ENCODE measurements at places on chromosomes 11 and 22.

DNA sequence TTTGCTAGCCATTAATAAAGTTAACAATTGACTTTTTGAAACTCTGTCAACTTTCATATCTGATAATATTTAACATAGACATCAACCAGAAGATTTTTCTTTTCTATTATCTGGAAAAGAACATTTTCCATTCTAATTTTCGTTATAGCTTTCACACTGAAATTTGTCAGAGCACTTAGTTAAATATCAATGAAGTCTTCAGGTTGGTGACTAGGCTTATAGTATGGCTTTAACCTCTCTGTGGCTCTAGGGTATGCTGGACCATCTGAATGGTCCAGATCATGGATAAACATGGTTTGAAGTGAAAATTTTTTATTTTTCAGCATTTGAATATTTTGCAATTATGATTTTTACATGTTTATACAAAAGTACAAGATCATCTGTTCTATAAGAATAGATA is 548.1 kb downstream of the CNTN5 start:
- no peak for DNase-seq

GRCh38 chr11:94746721-94747120 is 21.4 kb upstream of the AMOTL1 start:
- no peak for DNase-seq

DNA sequence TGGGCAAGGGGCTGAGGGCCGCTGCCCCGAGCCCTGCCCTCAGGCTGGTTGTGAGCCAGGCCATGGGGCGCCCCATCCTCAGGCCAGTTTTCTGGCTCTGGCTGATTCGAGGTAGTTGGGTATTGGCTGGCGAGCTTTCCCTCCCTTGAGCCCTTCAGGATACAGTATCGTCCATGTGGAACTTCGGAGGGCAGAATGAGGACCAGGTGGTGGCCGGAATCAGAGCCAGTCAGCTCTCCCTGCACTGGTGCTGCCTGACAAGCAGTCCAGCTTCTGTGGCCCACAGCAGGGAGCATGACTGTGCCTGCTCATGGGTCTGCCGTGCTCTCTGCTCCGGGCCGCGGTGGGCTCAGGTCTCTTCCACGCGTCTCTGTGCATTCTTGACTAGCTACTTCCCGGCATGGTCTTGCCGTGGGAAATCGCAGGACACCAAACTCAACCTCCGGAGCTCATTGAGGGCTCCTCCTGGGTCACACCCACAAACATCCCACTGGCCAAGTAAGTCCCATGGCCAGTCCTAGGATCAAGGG is 1289.3 kb downstream of the BRD1 start:
- DNase-seq = no peak

- peak; percentile 5 for DNase-seq
Observed at GRCh38 chr11:67698247-67698646, 23.8 kb upstream of the ALDH3B2 start.

DNA sequence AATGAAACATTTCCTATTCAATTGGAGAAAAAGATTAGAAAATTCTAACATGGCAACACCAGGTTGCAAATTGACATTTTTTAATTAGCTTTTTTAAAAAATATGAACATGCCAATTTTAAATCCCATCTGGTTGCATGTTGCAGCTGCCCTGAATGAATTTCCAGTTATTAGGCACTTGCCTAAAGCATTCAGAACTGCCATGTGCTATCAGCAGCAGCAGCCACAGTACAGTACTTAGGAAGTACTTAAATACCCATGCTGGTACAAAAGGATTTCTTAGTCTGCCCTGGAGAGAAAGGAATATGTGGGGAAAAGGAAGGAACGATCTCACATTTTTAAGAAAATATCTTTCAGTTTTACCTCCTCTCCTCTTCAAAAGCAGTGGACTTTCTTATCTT is 46.2 kb downstream of the FAM168A start:
- no peak for DNase-seq

DNA sequence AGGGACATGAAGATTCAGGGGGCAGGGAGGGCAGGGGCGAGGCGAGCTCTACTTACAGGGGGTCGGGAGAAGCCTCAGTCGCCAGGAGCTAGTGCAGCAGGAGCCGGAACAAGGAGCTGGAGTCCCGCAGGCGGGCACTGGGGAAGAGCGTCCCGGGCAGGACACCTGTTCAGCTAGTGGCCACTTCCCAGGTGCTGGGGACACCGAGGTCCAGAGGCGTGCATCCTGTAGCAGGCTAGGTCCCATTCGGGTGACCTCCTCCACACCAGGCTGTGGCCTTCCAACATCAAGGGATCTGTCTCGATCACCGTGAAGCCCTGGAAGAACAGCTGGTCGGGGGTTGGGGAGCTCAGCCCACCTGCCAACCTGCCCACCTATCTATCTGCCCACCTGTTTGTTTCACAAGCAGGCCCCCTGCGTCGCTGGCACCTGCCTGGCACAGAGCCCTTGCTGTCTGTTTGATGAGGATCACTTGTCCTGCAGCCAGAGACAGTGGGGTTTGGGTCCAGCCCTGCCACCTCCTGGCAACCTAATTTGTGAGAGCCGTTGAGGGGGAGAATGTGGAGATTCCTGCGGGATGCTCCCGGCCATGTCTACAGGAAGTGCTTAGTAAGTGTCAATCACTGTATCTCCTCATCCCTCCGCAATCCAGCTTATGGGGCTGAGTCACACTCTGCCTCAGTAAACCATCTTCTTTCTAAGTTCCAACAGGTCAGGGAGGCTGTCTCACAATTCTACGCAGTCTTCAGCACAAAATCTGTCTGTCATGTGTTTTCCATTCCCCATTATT is 940.9 kb downstream of the BRD1 start:
- no peak for DNase-seq

DNA sequence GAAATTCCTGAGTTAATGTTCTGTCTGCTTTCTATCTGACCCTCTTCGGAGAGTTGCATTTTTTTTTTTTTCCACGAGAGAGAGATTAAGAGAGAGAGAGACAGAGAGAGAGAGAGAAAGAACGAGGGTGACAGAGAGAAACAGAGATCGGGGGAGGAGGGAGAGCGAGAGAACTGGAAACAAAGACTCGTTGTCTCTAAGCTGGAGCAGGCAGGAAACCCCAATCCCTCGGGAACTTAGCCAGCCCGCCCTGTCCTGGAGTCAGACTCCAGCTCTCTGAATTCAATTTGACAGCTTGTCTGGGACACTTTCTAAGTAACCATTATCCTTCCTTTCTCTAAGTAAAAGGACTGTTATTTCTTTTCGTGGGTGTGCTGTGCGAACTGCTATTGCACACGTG is 76.9 kb downstream of the KCNJ1 start:
- DNase-seq = peak; percentile 31

DNA sequence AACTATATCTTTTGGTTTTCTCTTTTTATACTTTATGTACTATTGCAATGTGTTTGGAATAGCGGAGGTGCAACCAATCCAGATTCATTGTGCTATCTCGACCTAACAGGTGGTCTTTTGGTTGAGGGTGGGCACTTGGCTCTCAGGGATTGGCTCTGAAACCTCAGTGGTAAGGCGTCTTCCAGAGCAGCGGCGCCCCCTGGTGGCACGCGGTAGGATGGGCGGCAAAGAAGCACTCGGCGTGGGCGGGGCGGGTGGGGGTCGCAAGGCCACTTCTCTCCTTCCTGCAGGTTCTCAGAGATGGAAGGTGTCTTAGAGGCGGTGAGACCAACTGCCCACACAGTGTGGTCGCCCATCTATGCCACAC is 19.2 kb upstream of the PLET1 start:
- DNase-seq = peak; percentile 67

GRCh38 chr11:110134110-110134509 is 40.9 kb downstream of the ZC3H12C start:
- DNase-seq = no peak

- DNase-seq = no peak
Observed at GRCh38 chr11:79430280-79430679, 10.6 kb downstream of the TENM4 start.

GRCh38 chr22:18013436-18013835 is 10.9 kb downstream of the MICAL3 start:
- no peak for DNase-seq
